ENCODE measurements at places on chromosomes 3 and 15.

DNA sequence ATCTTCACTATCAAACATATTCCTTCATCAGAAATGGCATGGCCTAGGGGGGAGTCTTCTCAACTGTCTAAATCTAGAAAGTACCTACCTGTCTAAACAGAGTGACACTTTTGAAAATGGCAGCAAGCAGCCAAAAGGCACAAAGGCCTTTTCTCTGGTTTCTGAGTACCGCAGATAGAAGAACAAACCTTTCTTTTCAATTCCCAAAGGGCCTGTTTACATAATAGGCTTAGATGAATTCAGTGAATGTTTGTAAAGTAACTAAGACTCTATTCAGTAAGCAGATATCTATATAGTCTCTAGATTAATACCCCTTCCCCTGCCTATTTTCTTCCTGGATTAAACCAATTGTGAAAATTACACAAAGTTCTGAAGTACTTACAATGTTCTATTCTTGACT, 7.1 kb downstream of the MYEF2 start:
- no peak for DNase-seq

DNA sequence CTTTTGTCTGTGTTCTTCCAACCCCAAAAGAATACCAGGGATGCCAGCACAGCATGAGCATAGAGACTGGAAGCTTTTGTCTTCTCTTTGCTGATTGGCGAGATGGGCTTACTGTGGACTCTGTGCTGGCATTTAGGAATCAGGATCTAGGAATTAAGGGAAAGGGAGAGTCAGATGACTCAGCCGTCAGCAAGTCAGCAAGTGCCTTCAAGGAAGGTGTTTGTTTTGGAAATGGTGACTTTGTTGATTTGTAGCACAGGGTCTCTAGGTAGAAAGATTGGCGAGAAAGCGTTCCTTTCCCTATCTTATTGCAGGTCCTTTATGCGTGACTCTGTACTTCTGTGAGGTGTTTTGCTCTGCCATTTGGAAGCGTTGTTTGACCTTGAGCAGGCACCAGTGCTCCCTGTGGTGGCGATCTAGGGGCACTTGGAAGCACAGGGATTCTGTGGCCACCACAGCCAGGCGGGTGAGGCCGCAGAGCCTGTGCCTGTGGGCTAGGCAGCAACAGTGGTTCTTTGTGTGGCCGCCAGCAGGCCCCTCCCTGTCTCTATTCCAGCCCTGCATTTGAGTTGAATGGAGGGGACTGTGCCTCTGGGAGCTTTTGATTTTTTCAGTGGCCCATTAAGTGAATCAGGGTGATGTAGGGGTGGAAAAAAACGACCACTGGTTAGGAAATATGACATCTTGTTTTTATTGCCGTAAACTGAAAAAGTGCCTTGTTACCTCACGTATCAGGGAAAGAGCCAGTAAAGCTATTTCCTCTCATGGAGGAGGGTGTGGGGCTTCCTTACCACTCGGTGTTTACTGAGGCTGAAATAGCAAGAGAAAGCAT, 19.0 kb downstream of the FAN1 start:
- DNase-seq = no peak

GRCh38 chr3:25663347-25663868, 1.3 kb downstream of the TOP2B start:
- DNase-seq = peak; percentile 24

DNA sequence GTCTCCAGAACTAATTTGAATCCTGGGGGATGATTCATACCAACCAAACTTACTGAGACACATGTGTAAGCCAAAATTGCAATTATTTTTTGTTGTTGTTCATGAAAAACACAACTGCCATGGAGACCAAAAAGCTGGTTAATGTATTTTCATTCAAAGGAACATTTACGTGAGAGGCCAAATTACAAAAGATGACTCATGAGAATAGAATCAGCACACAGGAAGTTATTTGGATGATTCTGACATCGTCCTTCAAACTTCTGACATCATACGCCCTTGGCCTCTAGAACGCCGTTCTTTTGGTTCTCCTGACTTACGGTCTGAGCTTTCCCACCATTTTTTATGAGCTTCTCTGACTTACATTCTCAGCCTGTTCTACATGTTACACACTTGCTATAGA, 3.0 kb upstream of the ZNF280D start:
- no peak for DNase-seq

DNA sequence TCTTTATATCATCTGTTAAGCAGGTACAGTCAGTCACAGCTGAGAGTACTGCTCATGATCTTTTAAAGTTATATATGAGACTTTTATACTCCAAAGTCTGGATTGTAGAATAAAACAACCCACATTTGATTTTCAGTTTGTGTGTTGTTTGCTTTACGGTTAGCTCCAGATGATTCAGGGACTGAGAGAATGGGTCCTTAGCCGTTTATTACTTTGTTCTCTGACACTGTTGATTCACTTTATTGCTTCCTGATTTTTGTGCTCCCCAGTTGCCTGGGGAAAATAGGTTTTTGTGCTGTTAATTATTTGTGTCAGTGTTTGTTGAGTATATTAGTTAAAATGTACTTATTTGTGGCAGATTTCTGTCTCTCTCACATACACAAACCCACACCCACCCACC, 8.6 kb upstream of the EBLN2 start:
- no peak for DNase-seq

GRCh38 chr3:194602669-194603171, 30.5 kb downstream of the TMEM44 start:
- DNase-seq = no peak

- no peak for DNase-seq
Observed at GRCh38 chr3:107680698-107681097, 157.9 kb downstream of the BBX start.

DNA sequence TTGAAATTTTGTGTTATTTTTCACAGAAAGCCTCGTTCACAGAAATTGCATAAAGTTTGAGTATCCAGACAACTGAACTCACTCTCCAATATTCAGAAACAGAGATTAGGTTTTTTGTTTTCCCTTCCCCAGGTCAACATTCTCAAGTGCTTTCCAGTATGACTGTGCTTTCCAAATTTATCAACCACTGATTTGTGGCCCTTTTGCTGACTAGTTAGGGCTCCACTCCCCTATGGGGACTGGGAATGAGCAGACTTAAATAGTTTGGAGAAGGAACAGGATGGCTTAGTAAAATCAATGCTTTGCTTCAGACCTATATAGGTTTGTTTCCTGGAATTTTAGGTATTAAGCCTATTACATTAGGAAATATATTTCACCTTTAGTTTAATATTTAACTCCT, 38.2 kb upstream of the NAALADL2 start:
- DNase-seq = no peak

DNA sequence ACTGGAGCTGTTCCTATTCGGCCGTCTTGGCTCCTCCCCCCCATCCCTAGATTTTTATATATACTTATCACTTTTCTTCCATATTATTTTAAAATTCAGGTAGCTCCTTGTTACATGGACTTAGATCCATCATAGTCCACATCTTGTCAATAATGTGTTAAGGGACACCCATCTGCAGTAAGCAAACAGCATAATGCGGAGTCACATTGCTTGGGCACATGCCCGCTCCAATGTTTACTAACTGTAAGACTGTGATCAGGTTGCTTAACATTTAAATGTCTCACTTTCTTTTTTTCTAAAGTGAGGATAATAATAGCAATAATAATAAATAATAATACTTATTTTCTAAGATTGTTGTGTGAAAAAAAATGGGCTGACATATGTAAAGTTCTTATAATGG, 303.2 kb upstream of the SOX14 start:
- DNase-seq = peak; percentile 19

GRCh38 chr15:69031013-69032001, 16.8 kb downstream of the NOX5 start:
- no peak for DNase-seq

DNA sequence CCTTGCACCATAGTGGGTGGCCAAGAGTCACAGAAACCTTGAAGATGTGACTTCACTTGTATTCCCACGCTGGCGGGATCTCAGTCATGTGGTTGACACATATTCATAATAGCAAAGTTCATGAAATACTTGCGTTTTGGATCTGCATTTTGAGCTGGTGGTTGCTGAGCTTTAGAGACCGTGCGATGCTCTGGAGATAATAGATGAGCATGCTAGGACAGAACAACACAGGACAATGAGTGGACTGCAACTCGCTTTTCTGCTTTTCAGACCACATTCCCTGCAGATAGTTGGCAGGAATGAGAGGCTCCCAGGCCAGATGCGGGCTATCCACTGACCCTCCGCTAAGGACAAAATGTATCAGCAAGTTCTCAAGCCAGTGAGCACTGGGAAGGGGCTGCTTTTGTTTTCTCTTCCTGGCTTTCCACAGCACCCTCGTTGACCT, 13.8 kb upstream of the STARD5 start:
- no peak for DNase-seq

GRCh38 chr15:70912187-70912586, 19.6 kb downstream of the LRRC49 start:
- no peak for DNase-seq

GRCh38 chr15:43449981-43450380, 43.0 kb downstream of the TP53BP1 start:
- DNase-seq = no peak

GRCh38 chr15:66751579-66751978, 49.5 kb downstream of the SMAD6 start:
- peak; percentile 8 for DNase-seq

DNA sequence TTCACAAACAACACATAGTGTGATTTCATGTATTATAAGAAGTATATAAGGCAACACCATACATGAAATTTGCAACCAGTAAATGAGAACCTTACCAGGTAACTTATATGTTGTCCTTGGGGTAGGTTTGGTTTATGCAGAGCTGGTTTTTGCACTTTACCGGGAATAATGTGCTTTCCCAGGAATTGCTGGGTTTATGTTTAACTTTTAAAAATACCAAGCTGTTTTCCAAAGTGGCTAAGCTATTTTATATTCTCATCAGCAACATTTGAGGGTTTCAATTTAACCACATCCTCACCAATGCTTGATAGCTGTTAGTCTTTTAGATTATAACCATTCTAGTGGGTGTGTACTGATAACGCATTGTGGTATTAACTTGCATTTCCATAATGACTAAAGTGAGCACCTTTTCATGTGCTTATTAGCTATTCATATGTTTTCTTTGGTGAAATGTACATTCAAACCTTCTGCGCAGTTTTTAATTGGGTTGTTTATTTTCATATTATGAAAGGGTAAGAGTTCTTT, 71.6 kb downstream of the KY start:
- no peak for DNase-seq

DNA sequence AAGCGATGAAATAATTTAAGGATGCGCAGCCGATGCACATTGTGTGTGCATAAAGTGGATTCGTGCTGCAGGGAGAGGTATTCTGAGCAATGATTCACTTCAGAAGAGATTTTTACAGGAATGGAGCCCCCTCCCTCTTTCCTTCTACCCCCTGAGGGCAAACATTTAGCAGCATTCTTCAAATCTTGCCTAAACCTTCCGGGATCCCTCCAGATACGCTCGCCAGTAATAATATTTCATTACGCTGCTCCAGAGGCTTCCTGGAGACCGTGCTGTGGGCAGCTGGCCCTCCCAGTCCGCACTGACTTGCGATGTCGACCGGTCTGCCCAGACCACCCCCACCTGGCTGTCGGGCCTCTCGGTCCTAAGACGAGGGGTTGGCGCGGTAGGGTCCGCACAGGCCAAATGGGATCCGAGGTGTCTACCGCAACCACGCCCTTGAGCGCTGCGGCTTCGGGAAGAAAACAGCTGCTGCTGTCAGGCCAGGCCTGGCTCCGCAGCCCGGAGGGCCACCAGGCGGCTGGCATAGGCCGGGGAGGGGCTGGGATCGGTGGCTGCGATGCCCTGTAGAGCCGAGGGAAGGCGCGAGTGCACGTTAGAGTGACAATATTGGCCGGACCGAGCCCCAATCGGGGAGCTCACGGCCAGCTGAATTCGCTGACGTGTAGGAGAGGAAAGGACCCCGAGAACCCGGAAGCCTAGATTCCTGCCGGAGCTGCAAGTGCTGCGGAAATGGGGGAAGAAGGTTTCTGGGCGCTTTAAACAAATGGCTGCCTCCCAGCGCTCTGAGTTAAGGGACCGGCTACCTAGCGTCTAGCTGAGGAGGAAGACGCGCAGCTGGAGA, 14.3 kb downstream of the ZIC4 start:
- no peak for DNase-seq

DNA sequence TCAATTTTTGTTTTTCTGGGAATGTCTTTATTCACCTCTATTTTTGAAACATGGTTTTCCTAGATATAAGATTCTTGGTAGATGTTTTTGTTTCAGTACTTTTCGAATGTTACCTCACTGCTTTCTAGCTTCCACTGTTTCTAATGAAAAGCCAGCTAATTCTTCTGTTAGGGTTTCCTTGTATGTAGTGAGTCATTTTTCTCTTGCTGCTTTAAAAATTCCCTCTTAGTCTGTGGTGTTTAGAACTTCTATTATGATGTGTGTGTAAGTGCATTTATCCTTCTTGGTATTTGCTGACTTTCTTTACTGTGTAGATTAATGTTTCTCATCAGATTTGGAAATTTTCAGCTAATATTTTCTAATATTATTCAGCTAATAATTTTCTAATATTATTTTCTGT, 151.1 kb upstream of the OSTN start:
- DNase-seq = no peak

DNA sequence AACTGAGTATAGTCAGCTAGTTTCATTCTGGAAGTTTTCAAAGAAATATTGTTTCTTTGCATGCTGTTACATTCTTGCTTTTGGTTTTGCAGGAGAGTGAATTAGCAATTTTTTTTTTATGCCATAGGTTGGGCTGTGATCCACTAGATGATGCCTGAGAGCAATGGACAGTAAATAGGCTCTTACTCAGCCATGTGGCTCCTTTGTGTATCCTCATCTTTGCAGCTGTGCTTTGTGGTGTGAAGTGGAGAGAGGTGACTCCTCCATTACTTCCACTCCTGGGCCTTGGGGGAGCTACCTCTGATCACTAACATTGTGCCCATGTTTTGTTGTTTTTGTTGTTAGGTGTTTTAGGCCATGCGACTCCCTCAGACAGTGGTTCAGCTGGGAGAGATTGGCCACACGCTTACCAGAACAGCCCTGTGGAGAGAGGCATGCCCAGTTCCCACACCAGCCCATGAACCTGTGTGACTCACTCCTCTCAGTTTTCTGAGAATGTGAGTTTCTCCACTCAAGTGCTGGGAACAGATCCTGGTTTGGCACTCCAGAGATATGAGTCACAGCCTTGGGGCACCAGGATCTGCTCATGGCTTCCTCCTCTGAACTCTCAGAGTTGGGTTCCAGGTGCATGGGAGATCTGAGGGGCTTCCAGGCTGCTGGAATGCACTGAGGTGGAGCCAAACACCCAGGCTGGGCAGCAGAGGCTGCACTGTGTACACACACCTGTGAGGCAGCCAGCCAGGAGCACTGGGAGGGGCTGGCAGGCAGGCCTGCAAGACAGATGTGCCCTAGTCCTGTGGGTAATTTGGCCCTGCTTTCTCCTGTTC, 785.3 kb downstream of the ROBO2 start:
- DNase-seq = peak; percentile 47
